T-helper 2 cell treated with Interferon-gamma antibody and Interleukin-4, amounts not matched to agents 5 μg/mL and 100 μg/mL, for 36 hours (primary cell): ENCODE measurements at places on chromosomes 1 and 21.
A peak's percentile ranks its signal among the peaks of the same experiment; 100 is the strongest.

- DNase-seq, result no peak
These were observed 75.3 kb downstream of the S1PR1 start for GRCh38 chr1:101312147-101312546.

DNA sequence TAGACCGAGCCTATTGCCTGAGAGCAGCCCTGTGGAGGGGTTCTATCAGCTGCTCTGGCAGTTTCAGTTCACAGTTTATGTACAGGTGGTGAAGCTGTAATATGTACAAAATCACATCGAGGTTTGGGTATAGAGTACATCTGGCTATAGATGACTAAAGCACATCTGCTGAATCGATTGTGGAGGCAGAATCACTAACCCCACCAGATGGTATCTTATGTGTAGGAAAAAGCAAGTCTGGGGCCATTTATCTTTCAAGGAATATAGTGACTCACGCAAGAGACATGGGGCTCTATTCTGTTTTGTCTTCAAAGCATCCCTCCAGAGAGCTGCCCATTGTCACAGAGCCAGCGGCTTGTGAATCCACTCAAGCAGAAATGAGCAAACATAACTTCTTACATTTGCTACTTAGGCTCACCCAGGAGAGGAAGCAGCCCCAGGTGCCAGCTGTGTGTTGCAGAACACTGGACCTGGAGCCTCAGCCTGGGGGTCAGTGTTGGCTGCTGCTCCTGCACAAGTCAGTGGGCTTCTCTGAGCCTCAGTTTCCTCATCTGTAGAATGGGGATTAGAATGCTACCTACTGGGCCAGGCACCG lies 21.3 kb downstream of the MIIP start:
- peak; percentile 72 for DNase-seq

- no peak for DNase-seq
These were observed 2.1 kb upstream of the KCNA2 start for GRCh38 chr1:110608247-110608646.

DNA sequence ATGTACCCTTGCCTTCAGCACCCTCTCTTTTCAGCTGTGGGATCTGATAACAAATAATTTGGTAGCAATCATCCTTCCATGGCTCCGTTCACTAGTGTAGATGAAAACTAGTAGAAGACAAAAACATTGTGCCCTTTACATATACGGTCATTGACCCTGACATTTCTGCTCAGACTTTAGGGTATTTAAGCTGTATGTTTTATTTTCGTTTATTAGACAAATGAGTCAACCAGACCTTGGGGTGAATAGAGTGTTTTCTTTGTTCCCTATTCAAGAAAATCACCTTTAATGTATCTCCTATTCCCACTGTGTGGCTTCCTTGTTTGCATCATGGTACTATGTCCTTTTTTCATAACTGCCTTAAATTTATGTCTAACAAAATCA lies 187.3 kb downstream of the VAV3 start:
- DNase-seq, result no peak

GRCh38 chr1:9326596-9326995 lies 33.9 kb downstream of the SPSB1 start:
- no peak for DNase-seq

DNA sequence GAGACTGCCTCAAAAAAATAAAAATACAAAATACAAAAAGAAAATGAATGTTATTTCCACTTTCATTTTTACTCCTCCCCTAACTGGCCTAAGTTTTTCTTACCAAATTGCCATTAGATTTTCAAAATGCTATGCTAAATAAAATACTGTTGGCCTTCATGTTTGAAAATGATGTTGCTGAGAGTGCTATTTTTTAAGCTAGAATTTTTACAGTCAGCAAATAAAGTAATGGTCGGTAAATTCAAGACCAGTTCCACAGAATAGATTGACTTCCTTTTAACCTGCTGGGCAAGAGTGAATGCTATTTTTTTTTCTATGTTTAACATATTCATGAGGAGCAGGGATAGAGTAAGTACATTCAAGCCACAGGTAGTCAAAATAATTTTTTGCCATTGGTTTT lies 31.7 kb downstream of the ZNF281 start:
- no peak for DNase-seq

DNA sequence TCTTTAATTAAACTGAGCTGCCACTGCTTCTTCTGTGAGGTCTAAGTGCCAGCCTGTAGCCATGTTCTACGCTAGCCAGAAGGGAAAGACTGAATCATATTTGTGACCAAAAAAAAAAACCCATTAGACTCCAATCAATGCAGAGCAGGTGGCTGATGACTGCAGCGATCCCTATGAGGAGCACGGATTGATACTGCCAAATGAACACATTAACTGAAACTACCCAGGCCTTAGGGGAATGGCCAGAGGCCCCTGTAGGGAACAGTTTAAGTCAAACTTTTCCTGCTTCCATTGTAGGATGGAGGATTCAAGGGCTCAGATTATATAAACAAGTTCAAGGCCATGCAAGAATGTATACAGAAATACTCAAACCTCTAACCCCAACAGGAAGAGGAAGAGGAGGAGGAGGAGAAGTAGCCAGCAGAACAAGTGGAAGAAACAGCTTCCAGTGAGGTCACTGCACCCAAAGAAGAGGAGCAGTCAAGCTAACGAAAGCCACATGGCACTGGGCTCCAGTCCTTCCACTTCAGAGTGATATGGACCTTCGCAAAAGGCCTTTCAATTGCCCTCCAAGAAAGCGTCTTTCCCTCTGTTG lies 328.3 kb downstream of the SMYD3 start:
- no peak for DNase-seq

DNA sequence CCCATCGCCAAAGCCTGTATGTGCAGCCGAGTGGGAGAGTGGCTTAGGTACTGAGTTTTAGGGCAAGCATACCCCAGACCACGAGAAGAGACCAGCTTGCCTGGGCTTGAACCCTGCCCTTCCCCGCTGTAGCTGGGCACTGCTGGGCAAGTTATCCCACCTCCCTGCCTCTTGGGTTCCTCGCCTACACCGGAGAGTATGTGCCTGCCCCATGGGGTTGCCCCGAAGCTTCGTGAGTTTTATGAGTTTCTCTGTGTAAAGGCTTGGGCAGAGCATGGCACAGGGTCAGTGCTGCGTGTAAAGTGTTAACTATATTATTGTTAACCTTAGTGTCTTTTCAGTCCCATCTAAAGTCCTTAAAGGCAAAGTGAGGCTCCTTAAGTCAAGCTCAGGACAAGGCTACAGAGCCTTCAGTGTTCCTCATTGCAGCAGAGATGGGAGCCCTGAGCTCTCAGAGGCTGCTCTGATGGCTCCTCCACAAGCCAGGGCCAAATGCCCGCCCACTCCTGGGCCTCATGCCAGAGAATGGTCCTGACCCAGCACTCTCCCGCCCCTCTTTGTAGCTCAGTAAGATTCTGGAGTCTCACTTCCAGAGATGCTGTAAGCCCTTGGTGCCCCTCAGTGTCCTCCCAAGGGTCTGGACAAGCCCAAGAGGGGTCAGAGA lies 37.0 kb upstream of the KCNA10 start:
- DNase-seq, result no peak
